ENCODE measurements at places on chromosomes 5 and 9.

GRCh38 chr5:90590-91547 is 1.1 kb upstream of the PLEKHG4B start:
- DNase-seq, result no peak

GRCh38 chr5:159102311-159102934 is 2.7 kb upstream of the EBF1 start:
- DNase-seq, result no peak

GRCh38 chr5:138021771-138022170 is 11.1 kb downstream of the FAM13B start:
- no peak for DNase-seq

- DNase-seq, result peak; percentile 16
These were observed at the start of gene ZNF618 for GRCh38 chr9:113876151-113876992. Gene ZNF618 (plus strand): TSS chr9:113876309. CDS start chr9:113876381, 72 bp downstream.

GRCh38 chr9:38081356-38082108 is 12.5 kb upstream of the SHB start:
- no peak for DNase-seq

- no peak for DNase-seq
These were observed 109.2 kb upstream of the WWC1 start for GRCh38 chr5:168182269-168182668.

DNA sequence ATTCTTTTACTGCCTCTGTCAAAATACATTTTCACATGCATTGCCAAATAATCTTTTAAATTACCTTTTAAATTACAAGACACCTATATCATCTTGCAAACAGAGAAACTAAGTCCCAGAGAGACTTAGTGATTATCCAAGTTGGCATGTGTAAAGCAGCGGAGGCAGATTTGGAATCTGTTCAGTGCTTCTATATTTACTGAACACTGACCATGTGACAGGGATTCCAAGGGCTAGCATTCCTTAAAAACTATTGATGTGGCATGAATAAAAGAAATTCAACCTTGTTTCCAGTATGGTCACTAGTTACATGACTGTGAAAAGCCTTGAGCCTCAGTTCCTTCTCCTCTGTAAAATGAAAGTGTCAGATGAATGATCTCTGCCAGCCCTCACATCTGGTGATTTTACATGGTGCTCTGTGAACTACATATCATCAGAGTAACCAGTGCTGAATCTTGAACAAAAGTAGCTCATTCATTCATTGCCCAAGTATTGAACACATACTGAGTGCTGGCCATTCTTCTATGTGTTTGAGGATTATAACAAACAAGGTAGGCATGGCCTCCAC is 71.9 kb upstream of the PPP1R2B start:
- no peak for DNase-seq

All from activated naive CD4-positive, alpha-beta T cell treated with anti-CD3 and anti-CD28 coated beads, Interleukin-2, amount 50 U/mL, for 16 hours (primary cell).